ENCODE measurements at places on chromosomes 4 and X.

DNA sequence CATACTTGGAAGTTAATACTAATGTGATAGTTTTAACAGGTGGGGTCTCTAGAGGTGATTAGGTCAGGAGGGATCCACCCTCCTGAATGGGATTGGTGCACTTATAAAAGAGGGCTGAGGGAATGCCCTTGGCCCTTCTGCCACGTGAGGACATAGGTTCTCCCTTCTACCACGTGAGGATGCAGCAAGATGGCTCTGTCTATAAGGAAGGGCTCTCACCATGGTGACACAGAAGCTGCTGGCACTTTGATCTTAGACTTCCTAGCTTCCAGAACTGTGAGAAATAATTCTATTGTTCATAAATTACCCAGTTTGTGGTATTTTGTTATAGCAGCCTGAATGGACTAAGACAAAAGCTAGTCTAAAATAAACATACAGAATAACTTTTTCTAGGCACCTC lies 1.0 kb downstream of the AADAT start:
- no peak for DNase-seq

GRCh38 chr4:185532293-185532692 lies 3.0 kb downstream of the PDLIM3 start:
- DNase-seq: no peak

DNA sequence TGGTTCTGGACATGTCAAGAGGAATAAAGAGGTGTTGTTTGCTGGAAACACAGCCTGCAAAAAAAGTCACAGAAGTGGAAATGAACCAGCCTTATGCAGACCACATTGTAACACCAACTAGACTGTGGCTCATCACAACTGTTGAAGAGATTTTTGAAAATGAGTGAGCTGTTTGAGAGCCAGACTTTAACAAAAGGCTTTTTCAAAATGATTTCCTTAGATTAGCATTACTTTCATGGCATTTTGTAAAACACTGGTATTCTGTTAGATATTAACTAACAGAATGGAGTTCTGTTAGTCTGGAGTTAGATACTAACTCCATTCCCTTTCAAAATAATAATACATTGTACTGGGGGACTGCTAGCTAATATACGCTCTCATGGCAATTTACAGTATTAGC lies 60.6 kb upstream of the GABRA2 start:
- no peak for DNase-seq

GRCh38 chr4:145935253-145936141 lies 3.1 kb downstream of the ZNF827 start:
- no peak for DNase-seq

All from HFF-Myc (cell line).